Activated CD4-positive, alpha-beta T cell treated with anti-CD3 and anti-CD28 coated beads for 36 hours (primary cell): ENCODE measurements at places on chromosomes 5 and 9. TPM values are rescaled to one million over a fixed set of nuclear protein-coding genes. Genes with fewer than 3 reads are reported as not detected.
A peak's percentile ranks its signal among the peaks of the same experiment; 100 is the strongest.

Gene EIF4EBP3
- total RNA-seq: 15.8 TPM

DNA sequence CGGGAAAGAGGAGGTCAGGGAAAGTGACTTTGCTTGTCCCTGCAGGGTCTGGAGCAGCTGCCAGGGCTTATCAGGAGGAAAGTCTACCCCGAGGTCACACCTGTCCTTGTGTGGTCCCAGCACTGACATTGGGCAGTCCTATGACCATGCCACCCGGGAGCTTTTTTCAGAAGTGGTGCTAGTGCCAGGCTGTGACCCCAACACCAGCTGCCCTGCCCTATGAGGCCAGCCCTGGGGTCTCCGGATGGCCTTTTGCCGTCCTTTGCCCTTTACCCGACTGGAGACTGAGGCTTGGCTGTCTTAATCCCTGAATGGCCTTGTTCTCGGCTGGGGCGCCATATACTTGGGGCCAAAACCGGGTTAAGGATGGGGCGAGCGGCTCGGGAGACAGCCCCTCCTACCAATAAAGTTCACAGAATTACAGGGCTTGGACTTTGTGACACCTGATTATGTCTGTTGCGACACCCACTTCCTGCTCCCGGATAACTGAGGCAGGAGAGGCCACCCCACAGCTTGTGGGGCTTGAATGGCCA is 22.2 kb upstream of the SLC9A3 start:
- H3K4me1 ChIP-seq: peaks cover 13% of the 10 kb centered on the region
- no peak for DNase-seq
- peaks cover 20% of the 10 kb centered on the region for H3K27me3 ChIP-seq
- no peak overlapping the region for H3K27ac ChIP-seq
- no peak overlapping the region for H3K4me3 ChIP-seq
- H3K36me3 ChIP-seq: no peaks in the 10 kb centered on the region

DNA sequence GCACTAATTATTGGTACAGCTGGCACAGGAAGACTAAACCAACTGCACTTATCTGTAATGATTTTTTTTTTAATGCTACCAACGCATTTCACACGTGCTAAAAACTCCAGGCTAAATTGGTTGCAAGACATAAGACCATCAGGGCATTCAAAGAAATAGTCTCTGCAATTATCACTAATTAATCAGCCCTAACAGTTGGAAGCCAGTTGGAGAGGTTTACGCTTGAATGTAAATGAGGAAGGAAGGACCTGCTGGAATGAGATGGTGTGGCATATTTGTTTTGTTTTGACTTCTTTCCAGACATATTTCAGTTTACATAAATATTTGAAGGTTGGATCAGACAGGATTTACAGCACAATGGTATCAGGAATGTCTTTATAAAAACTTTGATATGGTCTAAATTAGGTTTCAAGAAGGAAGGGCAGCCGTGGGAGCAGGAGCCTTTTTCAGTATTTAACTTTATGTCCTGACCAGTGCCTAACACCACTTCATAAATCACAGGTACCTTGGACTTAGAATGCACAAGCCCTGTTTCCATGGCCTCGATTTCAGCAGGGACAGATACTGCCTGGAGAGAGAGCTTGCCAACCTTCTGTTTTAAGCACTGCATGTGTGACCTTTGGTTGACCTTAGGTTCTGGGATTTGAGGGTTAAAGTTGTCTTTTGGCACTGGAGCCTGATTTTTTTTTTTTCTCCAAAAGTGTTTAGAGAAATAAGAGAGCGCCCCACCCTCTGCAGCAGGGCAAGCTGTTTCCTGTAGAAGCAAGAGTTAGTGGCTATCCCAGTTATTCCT is 199.8 kb upstream of the MAP3K1 start:
- peak overlapping the region; percentile 20 for H3K27ac ChIP-seq
- DNase-seq: no peak
- no peaks in the 10 kb centered on the region for H3K27me3 ChIP-seq
- no peak overlapping the region for H3K4me3 ChIP-seq
- peaks cover 63% of the 10 kb centered on the region for H3K4me1 ChIP-seq
- peaks cover 14% of the 10 kb centered on the region for H3K36me3 ChIP-seq

GRCh38 chr9:121633119-121633714 is 18.2 kb upstream of the DAB2IP start:
- no peak overlapping the region for H3K27ac ChIP-seq
- no peak overlapping the region for H3K4me3 ChIP-seq
- DNase-seq: no peak
